ENCODE measurements at places on chromosomes 7 and 10.

- peak; percentile 65 for DNase-seq
Measured at GRCh38 chr7:33854801-33855350, 50.5 kb upstream of the BMPER start.

DNA sequence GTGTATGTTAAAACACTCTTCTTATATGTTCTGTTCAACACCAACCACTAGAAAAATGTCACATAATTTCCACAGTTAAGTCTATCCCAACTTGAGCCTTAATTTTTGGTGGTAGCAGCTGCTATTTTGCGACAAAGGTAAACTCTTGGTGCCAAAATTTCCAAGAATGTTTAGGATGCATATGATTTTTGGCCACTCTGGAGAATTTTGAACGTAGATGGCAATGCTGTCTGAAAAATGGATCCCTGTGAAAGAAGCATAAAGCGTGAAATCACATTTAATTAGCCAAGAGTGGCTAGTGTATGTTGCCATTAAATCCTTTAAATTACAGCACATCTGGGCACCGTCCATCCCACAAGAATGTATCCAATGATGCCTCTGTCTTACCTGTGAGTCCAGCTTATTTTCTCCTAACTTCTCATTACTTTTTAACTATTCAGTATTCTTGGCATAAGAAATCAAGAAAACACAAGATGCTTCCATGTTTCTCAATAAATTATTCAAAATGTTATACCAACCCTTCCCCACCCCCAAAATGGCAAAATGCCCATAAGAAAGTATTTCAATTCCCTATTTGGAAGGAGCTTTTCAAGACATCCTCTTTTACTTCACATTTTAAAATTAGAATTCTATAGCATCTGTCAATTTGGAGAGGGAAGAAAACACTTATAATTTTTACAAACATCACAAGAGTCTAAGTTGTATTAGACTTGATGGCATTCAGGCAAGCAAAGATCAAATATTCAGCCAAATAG is 12.4 kb downstream of the PTPRZ1 start:
- DNase-seq: no peak

DNA sequence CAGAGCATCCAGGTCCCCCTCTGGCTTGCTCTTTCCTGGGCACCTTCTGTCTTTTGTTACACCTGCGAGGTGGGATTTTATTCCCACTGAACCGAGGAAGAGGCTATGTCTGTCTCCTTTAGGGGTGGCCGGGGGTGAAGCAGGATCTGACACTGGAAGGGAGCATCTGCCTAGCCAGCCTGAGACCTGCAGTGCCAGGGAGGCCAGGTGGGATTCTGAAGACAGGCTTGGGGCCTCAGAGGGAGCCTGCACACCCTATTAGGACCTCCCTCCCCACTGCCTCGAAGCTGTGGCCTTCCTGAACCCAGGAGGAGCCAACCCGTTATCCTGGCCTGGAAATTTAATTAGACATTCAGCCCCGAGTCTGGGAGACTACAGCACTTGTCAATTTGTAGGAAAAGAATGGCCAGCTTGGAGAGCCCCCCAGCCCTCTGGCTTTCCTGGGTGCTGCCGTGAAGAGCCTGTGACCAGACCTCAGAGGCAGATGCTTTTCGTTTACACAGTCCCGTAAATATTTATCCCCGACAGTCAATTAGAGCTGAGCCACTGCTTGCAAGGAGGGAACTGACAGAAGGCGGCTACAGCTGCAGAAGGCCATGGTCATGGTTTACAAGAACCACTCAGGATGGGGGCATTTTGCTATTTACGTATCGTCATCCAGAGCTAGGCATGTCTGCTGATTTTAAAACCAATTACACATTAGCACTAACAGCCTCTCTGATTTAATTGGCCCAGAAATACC is 19.7 kb downstream of the CHAT start:
- no peak for DNase-seq

DNA sequence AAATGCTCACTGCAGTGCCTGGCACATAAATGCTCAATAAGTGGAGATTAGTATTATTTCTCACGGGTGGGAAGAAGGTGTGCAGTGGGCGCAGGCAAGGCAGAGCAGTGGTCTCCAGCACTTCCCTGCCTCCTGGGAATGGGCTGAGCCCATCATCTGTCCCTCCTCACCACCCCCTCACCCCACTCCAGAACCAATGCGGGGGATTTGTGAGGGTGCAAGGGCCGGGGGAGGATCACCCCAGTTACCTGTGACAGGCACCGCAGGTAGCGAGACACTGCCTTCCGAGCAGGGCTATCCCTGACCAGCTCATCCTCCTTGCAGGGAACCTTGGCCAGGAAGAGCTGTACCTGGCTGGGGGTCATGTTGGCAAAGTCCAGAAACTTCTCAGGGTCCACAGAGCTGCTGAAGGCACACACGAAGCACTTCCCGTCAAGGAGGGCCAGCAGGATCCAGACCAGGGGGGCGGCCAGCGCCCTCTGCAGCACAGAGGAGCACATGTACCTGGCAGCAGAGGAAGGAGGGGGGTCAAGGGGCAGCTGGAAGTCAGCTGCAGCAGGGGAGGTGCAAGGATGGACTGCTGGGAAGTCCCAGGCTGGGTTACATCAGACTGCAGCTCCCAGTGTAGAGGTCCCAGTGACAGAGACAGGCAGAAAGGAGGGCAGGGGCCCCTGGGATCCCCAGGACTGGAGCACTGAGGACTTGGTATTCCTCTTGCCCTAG is 2.8 kb downstream of the CALHM3 start:
- no peak for DNase-seq

GRCh38 chr7:46664453-46664852 is 743.4 kb upstream of the IGFBP3 start:
- no peak for DNase-seq

GRCh38 chr10:133185916-133186315 is 25.9 kb downstream of the KNDC1 start:
- DNase-seq: no peak

- DNase-seq: peak; percentile 43
Measured at GRCh38 chr7:1758028-1758858, 88.2 kb downstream of the ELFN1 start.

DNA sequence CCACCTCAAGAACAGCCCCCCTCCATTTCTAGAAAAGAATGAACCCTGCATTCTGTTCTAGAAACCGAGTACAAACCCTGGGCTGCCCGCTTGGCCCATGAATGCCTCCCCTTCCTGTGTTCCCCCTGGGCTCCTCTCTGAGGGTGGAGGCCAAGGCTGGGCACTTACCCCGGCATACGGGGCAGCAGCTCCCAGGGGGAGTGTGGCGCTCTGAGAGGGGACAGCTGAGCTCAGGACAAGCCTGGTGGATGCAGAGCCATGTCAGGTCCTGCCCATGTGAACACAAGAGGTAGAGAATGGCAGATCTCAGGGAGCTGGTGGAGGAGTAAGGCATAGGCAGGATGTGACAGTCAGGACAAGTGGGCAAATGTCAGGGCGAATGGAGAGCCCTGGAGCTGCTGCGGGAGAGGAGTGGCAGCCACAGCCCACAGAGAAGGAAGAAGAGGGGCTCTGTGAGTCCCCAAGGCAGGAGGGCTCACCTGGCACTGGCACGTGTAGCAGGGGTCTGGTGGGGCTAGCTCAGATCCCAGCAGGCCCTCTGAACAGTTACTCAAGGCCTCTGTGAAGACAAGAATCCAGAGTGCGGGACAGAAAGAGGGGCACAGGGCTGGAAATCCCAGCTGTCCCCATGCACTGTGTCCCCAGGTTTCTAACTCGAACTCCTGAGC is 18.9 kb downstream of the ATP6V1F start:
- DNase-seq: no peak

DNA sequence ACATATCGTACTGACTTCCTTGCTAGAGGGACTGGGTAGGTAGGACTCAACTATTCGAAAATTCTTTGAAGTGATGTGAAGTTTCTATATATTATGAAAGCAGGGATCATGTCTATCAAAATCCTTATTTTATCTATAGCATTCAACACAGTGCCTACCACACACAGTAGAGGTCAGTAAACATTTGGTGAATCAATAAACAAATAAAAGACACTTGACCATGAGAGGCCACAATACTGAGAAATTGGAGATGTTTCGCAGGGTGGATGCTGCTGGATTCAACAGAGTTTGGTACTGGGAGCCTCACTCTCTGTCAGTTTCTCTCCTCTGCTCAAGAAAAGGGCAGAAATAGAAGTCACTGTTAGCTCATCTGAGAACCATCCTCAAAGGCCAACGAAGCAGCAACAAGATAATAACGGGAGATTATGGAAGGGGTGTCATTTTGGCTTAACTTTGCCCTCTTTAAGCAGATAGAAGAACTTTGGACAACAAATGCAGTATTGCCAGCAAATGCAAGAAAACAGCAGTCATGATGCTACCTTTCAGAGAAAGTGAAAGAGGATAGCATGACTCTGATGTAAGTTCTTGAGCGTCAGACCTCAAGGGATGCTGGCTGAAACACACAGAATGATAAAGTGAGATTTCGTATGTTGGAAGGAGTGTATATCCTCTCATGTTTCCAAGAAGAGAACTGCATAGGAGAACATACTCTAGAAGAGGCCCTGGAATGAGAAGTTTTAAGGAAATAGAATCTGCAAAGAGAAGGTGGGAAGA is 107.6 kb downstream of the SEMA3E start:
- no peak for DNase-seq

Data from AG08396 (cell line).